ENCODE measurements at places on chromosomes 5 and 9. TPM values are rescaled to one million over a fixed set of nuclear protein-coding genes. Genes with fewer than 3 reads are reported as not detected.

Gene RGS14
- 5.0 TPM for total RNA-seq

Gene HEMGN
- not detected for total RNA-seq

Gene SAPCD2
- total RNA-seq = 26.4 TPM

Gene C9orf50
- not detected for total RNA-seq

Gene SNX24
- total RNA-seq = 21.3 TPM

Gene FYB1
- 9.7 TPM for total RNA-seq

Gene SLC6A18
- not detected for total RNA-seq

Data from A549 treated with ZK216348 at 1 μM for 4 hours (cell line).